ENCODE measurements at places on chromosomes 7 and 10.

DNA sequence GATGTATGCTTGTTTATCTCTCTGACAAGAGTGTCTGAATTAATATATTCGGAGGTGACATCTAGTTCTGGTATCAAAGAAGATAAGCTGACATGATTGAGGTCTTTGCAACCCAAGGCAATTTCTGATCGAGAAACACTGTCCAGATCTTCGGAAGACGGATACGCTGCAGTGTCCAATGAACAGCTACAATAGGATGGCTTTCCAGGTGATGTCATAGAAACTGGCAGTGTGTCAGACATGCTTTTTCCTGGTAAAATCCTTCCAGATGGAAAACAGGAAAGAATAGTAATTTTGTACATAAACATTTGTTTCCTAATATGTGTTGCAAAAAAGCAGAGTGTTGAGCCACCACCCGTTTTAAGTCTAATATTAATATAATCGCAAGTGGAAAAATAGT is 33.4 kb downstream of the VWDE start:
- no peak for DNase-seq
- H3K36me3 ChIP-seq = no peaks in the 10 kb centered on the region

GRCh38 chr7:116062666-116063065 is 32.1 kb upstream of the TFEC start:
- no peaks in the 10 kb centered on the region for H3K27me3 ChIP-seq
- no peak for DNase-seq
- H3K4me1 ChIP-seq = no peaks in the 10 kb centered on the region
- no peak overlapping the region for H3K27ac ChIP-seq
- H3K36me3 ChIP-seq = no peaks in the 10 kb centered on the region
- no peak overlapping the region for H3K4me3 ChIP-seq

DNA sequence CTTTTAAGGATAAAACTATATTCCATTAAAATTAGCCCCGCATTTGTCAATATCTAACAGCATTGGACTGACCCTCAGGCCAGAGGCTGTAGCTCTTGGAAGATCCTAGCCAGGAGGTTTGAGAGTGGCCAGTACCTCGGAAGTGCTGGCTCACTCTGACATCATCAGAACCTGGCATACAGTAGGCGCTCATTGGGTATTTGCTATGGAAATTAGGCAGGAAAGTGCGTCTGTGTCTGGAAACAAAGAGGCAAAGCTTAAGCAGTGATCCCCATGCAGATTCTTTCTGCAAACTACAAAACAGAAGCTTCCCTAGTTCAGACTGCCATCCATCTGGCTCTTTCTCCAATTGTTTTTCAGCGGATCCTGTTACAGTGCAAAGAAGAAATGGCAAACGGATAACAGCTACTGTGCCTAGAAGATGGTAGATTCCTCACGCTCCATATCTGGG is 1.7 kb upstream of the PRKCQ start:
- peaks cover 8% of the 10 kb centered on the region for H3K4me1 ChIP-seq
- no peak overlapping the region for H3K4me3 ChIP-seq
- peaks cover 1% of the 10 kb centered on the region for H3K36me3 ChIP-seq

- H3K27ac ChIP-seq = no peak overlapping the region
- H3K4me3 ChIP-seq = no peak overlapping the region
- no peak for DNase-seq
- no peaks in the 10 kb centered on the region for H3K27me3 ChIP-seq
- H3K4me1 ChIP-seq = no peaks in the 10 kb centered on the region
Measured at GRCh38 chr7:142873871-142874270, 11.7 kb downstream of the TRPV6 start.

DNA sequence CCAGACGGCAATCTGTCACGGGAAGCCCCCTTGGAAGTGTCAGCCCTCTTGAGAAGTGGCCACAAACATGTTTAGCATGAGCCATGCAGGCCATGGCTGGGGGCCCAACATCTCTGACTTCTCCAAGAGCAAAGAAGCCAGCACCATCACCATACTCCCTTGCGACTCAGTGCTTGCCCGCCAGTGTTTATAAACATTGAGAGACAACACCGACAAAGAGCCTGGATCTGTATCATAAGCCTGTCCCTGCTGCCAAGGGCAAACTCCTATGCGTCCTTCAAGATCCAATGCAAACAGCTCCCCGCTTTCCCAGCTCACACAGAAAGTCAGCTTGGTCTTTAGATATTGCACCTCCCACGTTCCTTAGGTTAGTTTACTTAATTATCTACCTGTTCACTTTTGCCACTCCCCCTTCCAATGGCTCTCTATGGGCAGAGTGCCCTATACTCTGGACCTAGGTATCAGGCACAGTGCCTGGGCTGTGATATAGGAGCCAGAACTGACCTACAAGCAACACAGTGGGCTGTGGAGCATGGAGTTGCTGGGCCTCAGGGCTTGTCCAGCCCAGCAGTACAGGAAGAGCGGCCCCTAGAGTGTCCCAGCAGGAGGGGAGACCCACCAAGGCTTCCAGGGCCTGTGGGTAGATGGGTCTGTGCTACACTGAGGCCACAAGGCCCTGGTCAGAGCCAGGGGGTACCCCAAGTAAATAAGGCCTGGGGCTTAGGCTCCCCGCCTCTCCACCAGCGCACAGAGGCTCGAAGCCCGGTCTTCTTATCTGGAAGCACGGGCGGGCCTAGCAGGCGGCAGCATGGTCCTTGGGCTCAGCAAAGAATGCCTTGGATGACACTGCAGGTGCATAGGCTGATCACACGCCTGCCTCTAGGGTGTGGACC is 37.7 kb downstream of the CAMK2B start:
- no peak for DNase-seq
- no peaks in the 10 kb centered on the region for H3K36me3 ChIP-seq
- H3K27me3 ChIP-seq = peaks cover 41% of the 10 kb centered on the region
- no peaks in the 10 kb centered on the region for H3K4me1 ChIP-seq
- no peak overlapping the region for H3K27ac ChIP-seq

- no peak for DNase-seq
- no peak overlapping the region for H3K4me3 ChIP-seq
- no peaks in the 10 kb centered on the region for H3K27me3 ChIP-seq
- H3K36me3 ChIP-seq = no peaks in the 10 kb centered on the region
- H3K27ac ChIP-seq = no peak overlapping the region
Measured at GRCh38 chr10:22443175-22443901, 98.0 kb downstream of the SPAG6 start.

DNA sequence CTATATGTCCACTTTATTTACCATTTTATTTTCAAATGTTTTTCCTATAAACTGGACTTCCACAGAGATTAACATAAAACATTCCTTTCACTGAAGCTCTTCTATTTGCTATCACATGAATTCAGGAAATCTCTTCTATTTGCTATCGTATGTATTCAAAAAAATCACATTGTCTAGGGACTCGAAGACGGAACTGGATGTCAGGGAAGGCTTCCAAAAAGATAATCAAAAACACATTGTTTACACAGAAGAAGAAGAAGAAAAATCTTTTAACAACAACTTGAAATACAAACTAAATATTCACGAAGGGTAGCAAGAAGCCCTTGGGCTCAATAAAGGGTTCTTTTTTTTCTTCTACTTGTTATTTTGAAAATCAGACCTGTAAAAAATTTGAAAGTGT is 426.1 kb upstream of the LRRN3 start:
- no peaks in the 10 kb centered on the region for H3K36me3 ChIP-seq
- H3K27ac ChIP-seq = no peak overlapping the region
- no peak for DNase-seq
- H3K27me3 ChIP-seq = no peaks in the 10 kb centered on the region

DNA sequence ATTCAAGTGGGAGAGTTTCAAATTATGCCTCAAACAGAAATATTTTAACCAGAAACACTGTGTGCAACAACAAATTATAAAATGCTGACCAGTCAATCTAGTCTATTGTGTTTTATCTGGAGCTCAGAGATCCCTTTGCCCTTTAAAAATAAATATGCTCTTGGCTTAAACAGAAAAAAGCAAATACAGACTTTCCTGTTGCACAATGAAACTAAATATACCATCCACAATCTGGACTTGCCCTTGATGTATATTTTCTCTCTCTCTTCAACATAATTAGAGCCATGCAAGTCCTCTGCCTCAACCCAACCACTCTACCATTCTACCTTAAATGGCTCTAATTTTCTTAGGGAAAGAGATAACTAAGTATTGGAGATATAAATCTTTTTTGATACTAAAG is 34.9 kb downstream of the ASAH2 start:
- no peak overlapping the region for H3K27ac ChIP-seq
- no peaks in the 10 kb centered on the region for H3K36me3 ChIP-seq
- H3K4me1 ChIP-seq = peaks cover 3% of the 10 kb centered on the region

- no peaks in the 10 kb centered on the region for H3K36me3 ChIP-seq
- DNase-seq = peak; percentile 32
- no peak overlapping the region for H3K4me3 ChIP-seq
- H3K4me1 ChIP-seq = no peaks in the 10 kb centered on the region
Measured at GRCh38 chr10:71302874-71303568, 16.0 kb upstream of the SLC29A3 start.

DNA sequence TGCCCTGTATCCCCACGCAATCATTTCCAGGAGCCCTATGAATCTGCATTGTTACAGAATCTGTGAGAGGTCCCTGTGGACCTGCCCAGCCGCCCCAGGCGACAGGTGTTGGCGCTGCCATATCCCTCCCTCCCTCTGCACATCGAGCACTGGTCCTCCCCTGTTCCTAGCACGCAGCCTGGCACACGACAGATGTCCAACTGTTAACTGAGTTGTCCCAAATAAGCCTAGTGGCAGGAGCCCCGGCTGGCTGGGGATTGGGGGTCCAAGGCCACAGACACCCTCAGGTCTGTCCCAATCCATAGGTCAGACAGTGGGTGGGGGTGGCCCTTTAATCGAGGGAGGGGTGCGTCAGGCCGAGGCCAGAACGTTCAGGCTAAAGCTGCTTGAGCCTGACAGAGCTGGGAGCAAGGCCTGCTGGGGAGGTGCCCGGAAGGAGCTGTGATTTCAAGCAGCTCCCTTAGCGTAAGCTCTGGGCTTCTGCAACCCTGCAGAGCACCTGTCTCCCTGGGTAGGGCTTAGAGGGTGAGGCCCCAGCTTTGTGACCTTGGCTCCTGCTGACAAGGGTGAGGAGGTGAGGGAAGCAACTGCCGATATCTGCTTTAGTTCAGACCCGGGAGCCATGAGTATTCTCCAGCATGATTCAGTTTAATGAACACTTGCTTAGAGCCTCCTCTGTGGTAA is 40.1 kb downstream of the ADRA2A start:
- no peak overlapping the region for H3K27ac ChIP-seq
- no peaks in the 10 kb centered on the region for H3K27me3 ChIP-seq
- no peak overlapping the region for H3K4me3 ChIP-seq
- H3K36me3 ChIP-seq = no peaks in the 10 kb centered on the region
- no peaks in the 10 kb centered on the region for H3K4me1 ChIP-seq
- no peak for DNase-seq

- H3K27me3 ChIP-seq = no peaks in the 10 kb centered on the region
- H3K27ac ChIP-seq = no peak overlapping the region
- H3K4me1 ChIP-seq = no peaks in the 10 kb centered on the region
- H3K36me3 ChIP-seq = peaks cover 7% of the 10 kb centered on the region
- no peak for DNase-seq
- H3K4me3 ChIP-seq = no peak overlapping the region
Measured at GRCh38 chr7:138945154-138945553, 36.0 kb downstream of the KIAA1549 start.

DNA sequence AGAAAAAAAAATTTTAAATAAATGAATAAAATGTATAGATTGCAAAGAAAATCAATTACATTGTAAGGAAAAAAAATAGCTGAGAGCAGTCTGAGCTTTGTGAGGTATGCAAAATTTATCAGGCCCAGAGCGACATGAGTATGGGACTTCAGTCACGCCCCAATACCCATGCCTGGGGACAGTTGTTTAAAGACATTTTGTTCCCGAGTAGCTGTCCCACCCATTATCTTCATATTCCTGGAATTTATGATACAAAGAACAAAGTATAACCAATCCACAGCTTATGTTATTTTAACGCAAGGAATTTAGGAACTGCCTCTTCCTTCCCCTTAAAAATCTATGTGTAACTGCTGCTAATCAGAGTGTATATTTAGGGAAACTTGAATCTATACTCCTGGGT is 1.6 kb upstream of the PON2 start:
- no peak overlapping the region for H3K4me3 ChIP-seq
- no peak for DNase-seq
- no peak overlapping the region for H3K27ac ChIP-seq
- H3K4me1 ChIP-seq = peaks cover 3% of the 10 kb centered on the region

DNA sequence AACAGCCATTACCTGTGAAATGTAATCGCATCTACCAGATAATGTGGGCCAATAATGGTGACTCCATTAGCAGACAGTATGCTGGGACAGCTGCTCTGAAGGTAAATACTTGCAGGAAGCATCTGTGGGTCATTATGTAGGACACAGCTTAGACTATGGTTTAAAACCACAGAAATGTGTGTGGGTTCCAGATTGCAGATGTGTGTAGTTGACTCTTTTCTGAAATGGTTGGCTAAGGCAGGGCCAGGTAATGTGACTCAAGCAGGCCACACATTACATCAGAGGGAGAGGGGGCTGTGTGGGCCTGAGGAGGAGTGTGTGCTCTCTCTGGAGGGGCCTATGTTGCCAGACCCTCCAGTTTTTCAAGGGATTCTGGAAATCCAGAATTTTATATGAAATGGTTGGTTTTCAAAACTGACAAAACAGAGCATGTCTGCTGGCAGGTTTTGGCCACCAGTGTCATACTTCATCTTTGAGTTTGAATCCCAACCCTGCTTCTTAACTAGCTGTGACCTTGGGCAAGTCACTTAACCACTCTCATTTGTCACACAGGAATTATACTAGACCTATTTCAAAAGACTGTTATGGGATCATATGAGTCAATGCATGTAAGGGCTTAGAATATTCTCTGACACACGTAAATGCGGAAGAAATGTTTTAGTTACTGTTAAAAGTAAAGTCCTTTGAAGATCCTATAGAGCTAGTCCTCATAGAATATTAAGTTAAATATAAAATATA is 64.5 kb downstream of the MCMBP start:
- H3K4me3 ChIP-seq = no peak overlapping the region
- no peaks in the 10 kb centered on the region for H3K27me3 ChIP-seq
- H3K36me3 ChIP-seq = peaks cover 6% of the 10 kb centered on the region
